Stimulated activated CD4-positive, alpha-beta T cell treated with anti-CD3 and anti-CD28 coated beads, Interleukin-12 subunit alpha, Interleukin-12 subunit beta, amount 100 ng/mL, for 48 hours (primary cell): ENCODE measurements at places on chromosomes 13 and 19.

DNA sequence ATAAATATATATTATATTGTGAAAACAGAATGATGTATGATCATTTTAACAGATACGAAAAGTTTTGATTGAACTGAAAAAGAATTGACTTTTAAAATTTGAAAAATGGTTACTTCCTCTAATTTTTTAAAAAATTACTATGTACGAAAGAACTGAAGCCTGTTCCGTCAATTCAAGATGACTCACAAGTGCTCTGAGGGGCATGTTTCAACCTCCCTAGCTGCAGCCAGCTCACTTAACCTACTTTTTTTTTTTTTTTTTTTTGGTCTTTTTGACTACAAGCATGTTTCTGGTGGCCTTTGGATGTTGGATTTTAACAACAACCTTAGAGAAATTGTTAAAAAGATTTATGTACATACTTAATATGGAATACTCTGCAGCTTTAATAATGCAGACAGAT lies 1139.3 kb downstream of the DIAPH3 start:
- DNase-seq: no peak

GRCh38 chr19:46198756-46199155 lies 30.8 kb upstream of the IGFL1 start:
- DNase-seq: no peak

DNA sequence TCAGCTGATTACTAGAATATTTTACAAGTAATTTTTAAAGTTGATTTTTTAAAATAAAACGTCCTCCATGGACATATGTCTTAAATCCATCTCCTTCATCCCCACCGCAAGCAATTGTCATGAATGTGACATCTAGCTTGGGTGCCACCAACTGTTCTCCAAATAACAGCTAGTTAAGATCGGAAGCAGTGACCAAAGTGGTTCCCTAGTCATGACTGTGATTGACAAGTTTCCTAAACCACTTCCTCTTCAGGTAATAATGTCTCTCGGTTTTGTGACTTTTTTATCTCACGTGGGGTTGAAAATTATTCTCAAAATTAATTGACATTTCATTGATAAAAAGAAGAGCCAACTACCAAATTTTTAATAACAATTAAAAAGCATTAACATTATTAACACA lies 135.3 kb upstream of the MIR17HG start:
- no peak for DNase-seq

DNA sequence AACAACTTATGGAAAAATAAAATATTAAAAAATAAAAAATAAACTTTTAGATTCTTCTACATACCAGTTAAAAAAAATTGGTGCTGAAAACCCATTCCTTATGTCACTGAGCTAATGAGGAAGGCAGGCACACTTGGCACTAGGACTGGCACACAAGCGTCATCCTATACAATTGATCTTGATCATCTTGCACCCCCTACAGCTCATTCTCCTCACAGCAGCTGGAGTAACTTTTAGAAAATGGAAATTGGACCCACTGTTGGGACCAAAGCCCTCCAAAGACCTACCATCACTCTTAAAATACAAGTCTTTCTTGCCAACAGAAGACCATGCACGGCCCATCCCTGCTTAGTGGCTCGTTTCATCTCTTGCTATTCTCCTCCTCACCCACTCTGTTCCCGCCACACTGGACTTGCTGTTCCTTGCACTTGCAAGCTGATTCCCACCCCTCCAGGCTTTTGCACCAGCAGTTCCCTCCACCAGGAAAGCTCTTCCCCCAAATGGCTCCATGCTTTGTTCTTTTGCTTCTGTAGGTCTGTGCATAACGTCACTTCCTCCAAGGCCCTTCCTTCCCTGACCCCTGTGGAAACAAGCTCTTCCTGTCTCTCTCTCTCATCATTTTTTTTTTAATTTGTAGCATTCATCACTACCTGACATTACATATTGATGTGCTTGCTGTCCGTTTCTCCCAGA lies 11.6 kb downstream of the CTU1 start:
- no peak for DNase-seq

GRCh38 chr13:99500839-99501183 lies 461 bp upstream of the TM9SF2 start:
- no peak for DNase-seq
